ENCODE measurements at places on chromosomes 7 and 10.

- H3K27ac ChIP-seq: no peak overlapping the region
- H3K36me3 ChIP-seq: no peaks in the 10 kb centered on the region
- H3K4me1 ChIP-seq: peaks cover 6% of the 10 kb centered on the region
Observed at GRCh38 chr10:127307338-127307737, 110.9 kb upstream of the INSYN2A start.

DNA sequence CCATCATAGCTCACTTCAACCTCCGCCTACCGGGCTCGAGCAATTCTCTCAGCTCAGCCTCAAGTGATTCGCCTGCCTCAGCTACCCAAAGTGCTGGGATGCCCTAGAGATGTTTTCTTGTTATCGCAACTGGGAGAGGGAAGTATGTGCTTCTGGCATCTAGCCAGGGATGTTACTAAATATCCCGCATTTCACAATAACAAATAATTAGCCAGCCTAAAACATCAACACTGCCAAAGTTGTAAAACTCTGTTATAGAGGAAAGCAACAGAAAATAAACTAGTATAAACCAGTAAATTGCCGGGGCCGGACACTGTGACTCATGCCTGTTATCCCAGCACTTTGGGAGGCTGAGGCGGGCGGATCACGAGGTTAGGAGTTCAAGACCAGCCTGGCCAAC lies 7.2 kb downstream of the INA start:
- H3K27ac ChIP-seq: no peak overlapping the region
- no peak overlapping the region for H3K4me3 ChIP-seq
- peaks cover 25% of the 10 kb centered on the region for H3K27me3 ChIP-seq
- no peaks in the 10 kb centered on the region for H3K4me1 ChIP-seq

GRCh38 chr7:47405286-47405904 lies 176.5 kb downstream of the TNS3 start:
- H3K27ac ChIP-seq: peak overlapping the region; percentile 5
- H3K4me3 ChIP-seq: no peak overlapping the region
- no peaks in the 10 kb centered on the region for H3K27me3 ChIP-seq
- H3K4me1 ChIP-seq: peaks cover 40% of the 10 kb centered on the region

GRCh38 chr7:74051629-74052410 lies 23.8 kb downstream of the ELN start:
- H3K36me3 ChIP-seq: no peaks in the 10 kb centered on the region
- peak; percentile 23 for DNase-seq
- no peak overlapping the region for H3K4me3 ChIP-seq
- no peak overlapping the region for H3K27ac ChIP-seq
- 0 out of 2 replicates have a peak, but pooled peaks cover 4% of the 10 kb centered on the region for H3K4me1 ChIP-seq

- no peak for DNase-seq
- H3K4me1 ChIP-seq: no peaks in the 10 kb centered on the region
Observed at GRCh38 chr7:4500812-4501211, 181.3 kb upstream of the FOXK1 start.

- no peak for DNase-seq
- no peak overlapping the region for H3K27ac ChIP-seq
- no peaks in the 10 kb centered on the region for H3K27me3 ChIP-seq
- no peaks in the 10 kb centered on the region for H3K4me1 ChIP-seq
- no peak overlapping the region for H3K4me3 ChIP-seq
Observed at GRCh38 chr7:69622960-69623359, 24.7 kb downstream of the AUTS2 start.

DNA sequence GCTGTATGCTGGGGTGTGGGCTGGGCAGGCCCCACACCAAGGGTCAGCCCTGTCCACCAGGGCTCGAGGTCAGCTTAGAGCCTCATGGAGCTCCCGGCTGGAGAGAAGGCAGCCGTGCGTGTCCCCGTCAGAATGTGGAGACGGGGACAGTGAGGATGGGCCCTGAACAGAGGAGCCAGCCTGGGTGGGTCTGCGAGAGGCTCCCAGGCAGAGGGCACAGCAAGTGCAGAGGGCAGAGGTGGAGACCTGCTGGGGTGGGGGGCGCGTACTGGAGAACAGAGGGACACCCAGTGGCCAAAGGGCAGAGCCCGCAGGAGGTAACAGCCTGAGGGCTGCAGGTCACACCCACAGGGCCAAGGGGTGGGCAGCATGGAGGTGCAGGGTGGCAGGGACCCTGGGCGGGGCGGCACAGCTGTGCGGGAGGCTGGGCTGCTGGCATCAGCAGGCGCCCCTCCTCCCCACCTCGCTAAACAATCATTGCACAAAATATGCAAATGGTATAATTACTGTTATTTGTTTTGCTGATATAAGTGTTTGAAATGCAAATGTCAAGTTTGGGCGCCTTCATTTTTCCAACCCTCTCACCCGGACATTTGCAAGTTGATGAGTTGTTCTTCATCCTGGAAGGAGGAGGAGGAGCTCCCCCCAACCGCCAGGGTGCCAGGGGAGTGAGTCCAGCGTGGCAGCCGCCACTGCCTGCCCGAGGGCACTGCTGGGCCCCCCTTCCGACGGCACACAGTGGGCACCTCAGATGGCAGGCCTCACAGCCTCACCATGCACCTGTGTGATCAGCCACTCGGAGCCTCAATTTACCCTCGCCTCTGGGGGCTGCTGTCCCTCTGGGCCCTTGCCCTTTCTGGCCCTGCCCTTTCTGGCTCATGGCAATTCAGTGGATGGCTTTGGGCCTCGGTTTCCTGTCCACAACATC lies 35.0 kb downstream of the ELFN1 start:
- no peak for DNase-seq
- H3K4me3 ChIP-seq: no peak overlapping the region
- no peaks in the 10 kb centered on the region for H3K36me3 ChIP-seq
- no peaks in the 10 kb centered on the region for H3K4me1 ChIP-seq
- no peaks in the 10 kb centered on the region for H3K27me3 ChIP-seq
- no peak overlapping the region for H3K27ac ChIP-seq

DNA sequence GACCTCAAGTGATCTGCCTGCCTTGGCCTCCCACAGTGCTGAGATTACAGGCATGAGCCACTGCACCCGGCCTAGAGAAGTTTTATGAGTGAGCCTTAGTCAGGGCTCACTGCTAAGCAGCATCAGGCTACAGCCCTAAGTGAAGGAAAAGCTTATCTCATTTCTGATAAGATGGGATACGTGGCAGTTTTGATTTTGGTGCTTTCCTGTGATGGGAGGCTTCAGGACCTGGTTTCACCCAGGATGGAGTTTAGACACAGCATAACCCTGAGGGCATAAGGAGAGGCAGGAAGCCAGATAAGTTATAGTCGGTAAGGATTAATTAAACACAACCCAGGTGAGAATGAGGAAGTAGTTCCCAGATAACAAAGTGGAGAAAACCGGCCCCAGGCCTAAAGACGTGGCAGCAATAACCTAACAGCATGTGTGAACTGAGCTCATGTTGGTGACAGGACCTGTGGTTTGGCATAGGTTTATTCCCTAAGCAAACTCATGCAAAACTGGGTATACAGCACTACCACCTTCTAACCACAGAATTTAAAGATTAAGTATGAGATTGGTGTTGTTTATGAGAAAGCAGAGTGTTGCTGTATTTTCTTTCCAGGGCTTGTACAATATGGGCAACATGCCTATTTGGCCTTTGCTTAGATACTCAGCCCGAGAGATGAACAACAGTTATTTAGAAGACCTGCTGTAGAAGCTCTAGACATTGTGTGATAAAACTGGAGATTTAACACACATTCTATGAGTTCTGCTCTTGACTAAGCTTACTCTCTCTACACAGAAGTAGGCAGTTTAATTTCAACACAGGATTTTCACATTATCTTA lies 119.4 kb downstream of the COL28A1 start:
- no peak overlapping the region for H3K4me3 ChIP-seq
- H3K27me3 ChIP-seq: 0 out of 2 replicates have a peak, but pooled peaks cover 3% of the 10 kb centered on the region
- no peak for DNase-seq
- no peak overlapping the region for H3K27ac ChIP-seq
- H3K36me3 ChIP-seq: no peaks in the 10 kb centered on the region
- no peaks in the 10 kb centered on the region for H3K4me1 ChIP-seq

DNA sequence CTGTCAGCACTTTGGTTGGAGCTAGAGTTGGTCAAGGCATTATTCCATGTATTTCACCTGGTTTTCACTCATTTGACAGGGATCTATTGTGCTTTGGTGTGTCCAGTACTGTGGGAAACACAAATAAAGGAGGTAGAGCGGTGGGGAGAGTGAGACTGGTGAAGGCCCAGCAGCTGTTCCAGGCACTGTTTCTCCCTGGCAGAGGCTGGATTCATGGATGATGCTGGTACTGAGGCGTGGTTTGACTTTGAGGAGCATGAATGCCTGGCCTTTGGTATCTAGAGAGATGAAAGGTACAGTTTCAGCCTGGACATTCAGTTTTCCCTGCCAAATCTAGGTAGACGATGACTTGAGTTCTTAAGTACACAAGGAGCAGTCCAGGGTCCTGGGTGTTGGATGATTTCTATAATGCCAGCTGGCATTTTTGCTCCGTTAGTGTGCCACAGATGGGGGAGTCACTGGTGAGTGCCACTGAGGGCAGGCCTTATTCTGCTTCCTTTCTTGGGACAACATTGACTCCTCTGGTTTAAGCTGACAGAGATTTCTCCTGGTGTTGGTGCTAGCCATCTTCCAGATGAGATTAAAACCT lies 162.2 kb upstream of the BMPER start:
- no peak for DNase-seq
- no peak overlapping the region for H3K4me3 ChIP-seq

- H3K27ac ChIP-seq: no peak overlapping the region
- H3K4me3 ChIP-seq: no peak overlapping the region
- no peak for DNase-seq
- H3K36me3 ChIP-seq: no peaks in the 10 kb centered on the region
- H3K4me1 ChIP-seq: no peaks in the 10 kb centered on the region
- H3K27me3 ChIP-seq: no peaks in the 10 kb centered on the region
Observed at GRCh38 chr10:122646511-122647382, 52.9 kb downstream of the C10orf120 start.

Data from SJSA1 (cell line).